M059J (cell line): ENCODE measurements at places on chromosomes 16 and 17. TPM values are rescaled to one million over a fixed set of nuclear protein-coding genes. Genes with fewer than 3 reads are reported as not detected.

Gene ST6GALNAC2
- total RNA-seq: 2.1 and 5.9 TPM in 2 replicates

Gene RBFOX1
- 0.07 TPM in 1 of 2 replicates, not detected in the other for total RNA-seq

Gene GRB7
- not detected in 2 replicates for total RNA-seq

Gene BIRC5
- total RNA-seq: 113 and 148 TPM in 2 replicates

Gene SP6
- total RNA-seq: 0.79 and 1.5 TPM in 2 replicates

Gene KRT39
- total RNA-seq: 0.20 TPM in 1 of 2 replicates, not detected in the other

Gene C17orf107
- 0.20 TPM in 1 of 2 replicates, not detected in the other for total RNA-seq
